ENCODE measurements at places on chromosomes 1 and 21.

DNA sequence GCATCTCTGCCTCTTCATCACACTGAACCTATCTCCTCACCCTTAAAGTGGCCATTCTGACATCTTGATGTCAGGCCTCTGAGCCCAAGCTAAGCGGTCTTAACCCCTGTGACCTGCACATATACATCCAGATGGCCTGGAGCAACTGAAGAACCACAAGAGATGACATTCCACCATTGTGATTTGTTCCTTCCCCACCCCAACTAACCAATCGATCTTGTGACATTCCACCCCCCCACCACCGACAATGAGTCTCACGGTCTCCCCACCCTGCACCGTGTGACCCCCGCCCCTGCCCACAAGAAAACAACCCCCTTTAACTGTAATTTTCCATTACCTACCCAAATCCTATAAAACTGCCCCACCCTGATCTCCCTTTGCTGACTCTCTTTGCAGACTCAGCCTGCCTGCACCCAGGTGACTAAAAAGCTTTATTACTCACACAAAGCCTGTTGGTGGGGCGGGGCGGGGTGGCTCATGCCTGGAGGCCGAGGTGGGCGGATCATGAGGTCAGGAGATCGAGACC, 21.0 kb upstream of the PINK1 start:
- DNase-seq = no peak

- no peak for DNase-seq
These were observed 10.9 kb downstream of the MORC3 start for GRCh38 chr21:36330904-36331303.

GRCh38 chr1:25145775-25146393, 86.4 kb downstream of the SYF2 start:
- no peak for DNase-seq

DNA sequence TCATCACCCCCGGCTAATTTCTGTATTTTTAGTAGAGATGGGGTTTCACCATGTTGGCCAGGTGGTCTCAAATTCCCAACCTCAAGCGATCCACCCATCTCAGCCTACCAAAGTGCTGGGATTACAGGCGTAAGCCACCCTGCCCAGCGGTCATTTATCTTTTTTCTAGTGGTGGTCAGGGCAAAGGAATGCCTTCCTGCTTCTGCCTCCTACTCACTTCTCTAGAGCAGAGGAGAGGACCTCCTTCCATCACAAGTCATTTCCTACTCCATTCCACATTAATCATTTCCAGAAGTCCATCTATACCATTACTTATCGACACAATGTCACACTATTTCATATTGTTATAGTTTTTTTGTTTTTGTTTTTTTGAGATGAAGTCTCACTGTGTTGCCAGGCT, 13.3 kb downstream of the FBXO42 start:
- DNase-seq = no peak

GRCh38 chr1:40633523-40633922, 32.0 kb downstream of the RIMS3 start:
- DNase-seq = no peak

DNA sequence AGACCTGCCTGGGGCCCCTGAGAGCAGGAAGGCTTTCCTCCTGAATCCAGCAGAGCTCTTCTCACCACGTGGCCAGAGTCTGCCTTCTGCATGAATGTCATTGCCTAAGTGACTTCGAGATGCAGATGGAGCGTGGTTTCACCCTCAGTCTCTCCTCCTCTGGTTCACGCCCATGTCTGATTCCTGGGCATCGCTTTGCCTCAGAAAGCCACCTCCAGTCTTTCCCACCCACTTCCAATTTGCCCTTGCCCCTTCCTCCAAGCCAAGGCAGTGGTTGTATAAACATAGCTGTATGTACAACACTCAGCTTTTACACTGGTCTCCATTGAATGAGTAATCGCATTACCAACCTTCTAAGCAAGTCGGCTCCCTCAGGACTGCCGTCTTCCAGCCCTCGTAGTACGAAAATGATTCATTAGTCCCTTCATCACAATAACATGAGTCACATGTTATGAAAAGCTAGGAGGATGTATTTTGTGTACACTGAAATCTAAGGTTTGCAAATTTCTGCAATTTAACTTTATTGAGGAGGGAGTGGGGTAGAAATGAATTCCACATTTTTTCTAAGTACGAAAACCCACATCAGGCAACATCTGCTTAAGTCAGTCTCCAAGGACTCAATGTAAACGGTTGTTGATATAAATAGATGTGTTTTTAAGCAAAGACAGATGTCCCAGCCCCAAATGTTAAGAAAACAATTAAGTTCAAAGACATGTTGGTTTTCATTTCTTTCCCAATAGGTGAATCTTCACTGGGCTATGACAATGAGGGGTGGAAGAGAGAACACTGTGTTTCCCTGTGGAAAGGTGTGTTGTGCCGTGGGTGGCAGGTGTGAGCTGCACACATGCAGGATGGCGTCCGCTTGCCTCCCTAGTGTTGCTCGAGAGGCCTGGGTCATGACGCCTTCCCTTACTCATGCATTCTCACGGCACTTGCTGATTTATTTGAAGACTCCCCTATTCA, 32.3 kb upstream of the ETS2 start:
- peak; percentile 98 for DNase-seq

- DNase-seq = no peak
These were observed 62.3 kb upstream of the RUNX1 start for GRCh38 chr21:35111321-35111930.

Measured in BJ (cell line).